ENCODE measurements at places on chromosomes 6 and 20.
A peak's percentile ranks its signal among the peaks of the same experiment; 100 is the strongest.

DNA sequence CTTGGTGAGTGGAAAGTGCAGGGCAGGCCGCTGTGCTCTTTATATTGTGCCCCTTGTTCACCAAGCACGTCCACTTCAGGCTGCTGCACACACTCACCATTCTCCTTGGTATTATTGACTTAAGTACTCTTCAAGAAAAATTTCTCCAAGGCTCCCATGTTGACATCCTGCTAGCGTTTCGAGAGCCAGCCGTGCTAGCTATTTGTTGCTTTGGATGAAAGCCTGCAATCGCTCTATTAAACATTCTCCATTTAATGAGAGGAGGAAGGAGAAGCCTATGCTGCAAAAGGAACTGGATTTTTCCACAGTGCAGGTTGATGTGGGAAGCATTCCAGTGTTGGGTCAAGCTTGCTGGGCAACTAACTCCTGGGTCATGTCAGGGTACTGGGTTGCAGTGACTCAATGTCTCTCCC is 113.5 kb downstream of the CD83 start:
- no peak for DNase-seq

DNA sequence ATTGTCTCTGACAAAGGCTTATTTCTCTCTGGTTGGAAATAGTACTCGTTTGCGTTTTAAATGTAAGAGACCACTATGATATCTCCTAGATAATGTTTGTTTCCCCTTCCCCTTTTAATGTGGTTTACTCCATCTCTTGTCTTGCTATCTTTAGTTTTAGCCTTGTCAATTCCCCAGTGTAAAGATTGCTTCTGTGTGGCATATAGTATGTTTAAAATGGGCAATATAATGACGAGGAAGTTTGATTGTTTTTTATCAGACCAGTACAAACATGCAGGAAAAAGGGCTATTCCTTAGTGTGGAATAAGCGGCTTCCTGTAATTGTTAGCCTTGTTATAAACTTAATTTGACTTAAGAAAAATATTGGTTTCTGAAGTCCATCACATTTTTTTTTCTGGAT is 3.1 kb downstream of the QKI start:
- DNase-seq = no peak

- DNase-seq = no peak
These were observed 747.7 kb upstream of the ADGRB3 start for GRCh38 chr6:67887419-67887746.

DNA sequence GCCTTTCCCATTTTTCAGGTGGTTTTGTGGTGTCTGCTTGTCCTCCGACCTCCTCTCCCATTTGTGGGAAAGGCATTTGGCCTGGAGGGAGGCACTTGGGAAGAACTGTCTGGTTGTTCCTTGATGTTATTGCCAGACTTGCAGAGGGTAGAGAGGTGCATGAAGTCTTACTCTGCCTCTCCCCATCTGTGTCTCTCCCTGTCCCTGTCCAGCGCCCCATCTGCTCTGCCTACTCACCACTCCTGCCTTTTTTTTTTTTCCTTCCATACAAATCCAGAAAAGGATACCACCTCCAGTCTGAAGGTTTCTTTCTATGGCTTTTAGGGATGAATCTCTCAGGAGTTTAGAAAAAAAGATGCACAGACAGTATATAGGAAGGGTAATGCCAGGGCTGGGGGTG is 19.8 kb downstream of the PPARD start:
- DNase-seq = no peak

- DNase-seq = no peak
These were observed 70.9 kb downstream of the SCAND1 start for GRCh38 chr20:35883336-35883777.

DNA sequence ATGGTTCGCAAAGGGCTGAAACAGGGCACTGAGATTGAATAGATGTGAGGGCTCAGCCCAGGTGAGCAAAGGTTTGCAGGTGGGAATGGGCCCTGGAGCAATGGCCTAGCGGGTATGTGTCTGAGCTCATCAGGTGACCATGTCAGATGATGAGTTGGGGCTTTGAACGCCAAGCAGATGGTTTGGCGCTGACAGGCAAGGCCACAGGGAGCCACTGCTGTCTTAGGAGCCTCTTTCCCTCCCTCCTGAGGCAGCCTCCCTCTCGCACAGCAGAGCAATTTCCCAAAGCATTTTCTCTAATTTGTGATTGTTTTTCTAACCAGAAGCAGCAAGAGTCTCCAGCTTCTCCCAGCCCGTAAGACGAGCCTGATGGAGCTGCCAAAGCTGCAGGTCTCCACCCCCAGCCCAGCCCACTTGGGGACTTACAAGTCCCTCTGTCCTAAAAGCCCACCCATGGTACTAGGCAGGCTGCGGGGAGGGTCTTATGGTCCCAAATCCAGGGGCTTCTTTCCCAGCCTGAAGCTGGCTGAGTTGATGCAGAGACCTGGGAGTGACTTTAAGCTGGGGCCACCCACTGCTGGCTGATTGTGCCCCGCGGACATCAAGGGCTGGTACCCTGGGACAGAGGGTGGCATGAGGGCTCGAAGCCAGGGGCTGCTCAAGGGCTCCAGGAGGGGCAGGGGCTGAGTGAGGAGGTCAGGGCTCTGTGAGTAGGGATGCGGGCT is 11.6 kb downstream of the CDH22 start:
- DNase-seq = no peak

- DNase-seq = no peak
These were observed 42.7 kb downstream of the REPS1 start for GRCh38 chr6:138945354-138945753.

- DNase-seq = peak; percentile 79
These were observed 105.5 kb upstream of the MYL9 start for GRCh38 chr20:36435592-36436541.

DNA sequence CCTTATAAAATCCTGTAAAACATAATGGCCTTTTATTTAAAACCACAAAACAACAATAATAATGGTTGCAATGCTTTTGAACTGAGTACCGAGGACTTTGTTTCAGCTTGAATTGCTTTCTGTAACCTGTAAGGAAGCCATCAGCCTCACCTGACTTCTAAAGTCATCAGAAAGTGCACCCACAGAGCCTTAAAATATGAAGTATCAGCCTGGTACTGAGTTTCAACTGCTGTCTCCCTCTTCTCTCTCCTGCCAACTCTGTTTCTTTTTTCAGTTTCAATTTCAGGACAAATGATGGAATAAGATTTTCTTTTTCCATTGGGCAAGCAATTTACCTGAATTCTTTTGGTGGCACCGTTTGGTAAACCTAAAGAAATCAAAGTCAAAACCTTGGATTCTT is 119.4 kb downstream of the PHACTR1 start:
- DNase-seq = no peak

Measured in GM20000 (cell line).